ENCODE measurements at places on chromosomes 4 and X.

GRCh38 chr4:23734000-23734399 lies 155.8 kb downstream of the PPARGC1A start:
- DNase-seq: no peak

DNA sequence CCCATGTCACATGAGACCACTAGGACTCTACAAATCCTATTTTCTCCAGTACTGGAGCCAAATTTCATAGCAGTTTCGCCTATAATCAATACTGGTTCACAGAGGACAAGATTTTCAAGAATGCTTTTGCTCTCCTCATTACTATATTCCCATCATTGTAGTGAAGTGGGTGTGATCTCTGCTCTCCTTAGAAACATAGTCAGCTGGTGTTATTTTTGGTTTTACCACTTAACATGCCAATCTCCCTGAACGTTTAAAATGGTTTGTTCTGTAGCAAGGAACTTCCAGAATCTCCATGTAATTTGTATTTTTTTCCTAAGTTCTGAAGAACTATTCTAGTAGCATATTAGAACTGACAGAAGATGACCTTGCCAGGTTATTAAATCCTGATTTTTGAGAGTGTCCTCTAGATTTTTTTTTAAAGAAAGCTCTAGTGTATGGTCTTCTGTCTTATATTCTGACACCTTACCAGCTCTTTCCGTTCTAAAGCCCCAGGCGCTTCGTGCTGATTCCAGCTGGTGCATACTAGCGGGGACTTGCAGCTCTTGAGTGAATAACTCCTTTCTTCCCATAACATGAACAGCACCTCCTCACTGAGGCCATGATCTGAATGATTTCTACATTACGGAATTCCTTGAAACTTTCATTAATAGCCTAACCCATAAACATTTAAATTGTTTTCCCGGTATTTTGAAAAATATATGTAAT lies 1372.9 kb downstream of the TECRL start:
- DNase-seq: no peak

- no peak for DNase-seq
Measured at GRCh38 chrX:40197071-40197470, 99.3 kb upstream of the BCOR start.

- no peak for DNase-seq
Measured at GRCh38 chr4:32341342-32341741, 1621.2 kb downstream of the PCDH7 start.

- no peak for DNase-seq
Measured at GRCh38 chr4:122027203-122027602, 75.3 kb upstream of the TRPC3 start.

DNA sequence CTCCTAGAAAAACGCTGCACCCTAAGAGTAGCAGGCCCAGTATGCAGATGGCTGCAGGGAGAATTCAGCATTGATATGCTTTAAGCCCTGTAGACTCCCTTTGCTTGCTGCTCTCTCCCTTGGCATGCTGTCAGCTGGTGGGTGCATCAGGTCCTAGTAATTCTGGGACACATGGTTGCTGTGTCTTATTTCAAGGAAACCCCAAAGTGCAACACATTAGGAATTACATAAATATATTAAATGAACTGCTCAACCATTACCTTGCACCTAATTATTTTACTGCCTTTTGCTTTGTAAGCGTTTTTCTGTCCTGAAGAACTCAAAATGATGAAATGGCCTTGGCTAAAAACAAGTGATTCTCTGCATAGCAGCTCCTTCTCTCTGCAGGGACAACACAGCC lies 516.3 kb downstream of the ZIC3 start:
- no peak for DNase-seq

DNA sequence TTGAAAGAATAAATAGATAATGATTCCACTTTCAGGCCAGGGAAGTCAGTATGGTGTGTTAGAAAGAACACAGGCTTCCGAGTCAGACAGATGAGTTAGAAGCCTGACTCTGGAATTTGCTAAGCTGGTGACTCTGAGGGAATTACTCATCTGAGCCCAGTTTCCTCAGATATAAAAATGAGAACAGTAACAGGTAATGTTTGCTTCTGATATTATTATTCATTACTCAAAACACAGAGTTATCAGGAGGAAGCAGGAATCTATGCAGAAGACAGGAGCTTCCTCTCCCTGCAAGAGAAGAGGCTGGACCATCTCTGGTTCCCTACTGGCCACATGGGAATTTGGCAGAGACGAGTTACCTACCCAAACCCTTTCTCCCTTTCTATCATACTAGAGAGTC lies 163.1 kb downstream of the EVC2 start:
- no peak for DNase-seq

DNA sequence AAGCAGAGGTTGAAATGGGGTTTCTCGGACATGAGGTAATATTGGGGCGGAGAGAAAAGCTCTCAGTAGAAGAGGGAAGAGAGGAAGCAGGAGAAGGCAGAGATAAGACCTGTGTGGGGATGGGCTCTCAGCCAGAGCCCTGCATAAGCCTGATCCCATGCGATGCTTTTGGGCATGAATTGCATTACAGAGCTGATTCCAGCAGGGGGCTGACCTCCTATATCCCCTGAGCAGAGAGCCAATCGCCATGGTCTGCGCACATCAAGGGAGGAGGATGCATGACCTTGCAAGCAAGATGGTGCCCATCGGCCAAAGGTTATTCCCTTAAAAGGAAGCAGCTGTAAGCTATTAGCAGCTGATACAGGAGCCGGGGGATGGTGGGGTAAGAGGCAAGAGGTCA lies 7.6 kb downstream of the ANOS1 start:
- DNase-seq: no peak

GRCh38 chr4:8665406-8666360 lies 73.1 kb downstream of the CPZ start:
- DNase-seq: no peak

DNA sequence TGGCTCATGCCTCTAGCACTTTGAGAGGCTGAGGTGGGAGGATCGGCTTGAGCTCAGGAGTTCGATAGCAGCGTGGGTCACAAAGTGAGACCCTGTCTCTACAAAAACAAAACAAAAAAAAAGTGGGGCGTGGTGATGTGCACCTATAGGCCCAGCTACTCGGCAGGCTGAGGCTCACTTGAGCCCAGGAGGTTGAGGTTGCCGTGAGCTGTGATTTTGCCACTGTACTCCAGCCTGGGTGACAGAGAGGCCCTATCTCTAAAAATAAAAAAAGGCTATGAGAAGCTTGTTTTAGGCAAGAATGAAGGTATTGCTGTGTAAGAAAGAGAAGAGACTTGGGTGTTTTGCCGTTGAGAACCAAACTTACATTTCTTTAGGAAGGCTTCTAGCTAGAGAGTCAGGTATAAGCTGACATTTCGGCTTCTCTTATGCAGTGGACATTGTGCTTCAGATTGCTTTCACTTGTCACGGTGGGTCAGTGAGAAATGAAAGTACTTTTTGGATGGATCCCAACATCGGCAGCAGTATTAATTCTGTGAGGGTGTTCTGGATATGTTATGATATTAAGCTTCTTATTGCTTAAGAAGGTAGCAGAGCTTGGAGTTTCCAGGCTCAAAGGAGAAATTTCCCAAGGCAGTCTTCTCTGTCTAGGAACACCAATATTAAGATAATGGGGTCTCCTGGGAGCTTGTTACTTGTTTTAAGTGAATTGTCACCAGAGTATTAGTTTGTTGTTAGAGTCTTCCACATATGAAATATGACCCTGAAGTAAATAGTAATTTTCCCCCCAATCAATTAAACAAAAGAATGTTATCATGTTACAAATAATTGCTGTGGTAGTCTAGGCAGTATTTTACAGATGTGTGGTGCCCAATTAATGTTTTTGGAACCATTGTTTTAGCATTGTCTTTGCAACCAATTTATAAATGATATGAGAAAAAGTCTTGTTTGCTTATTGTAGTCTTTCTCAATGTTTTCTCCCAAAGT lies 17.6 kb downstream of the TMEM131L start:
- no peak for DNase-seq

Measured in stimulated activated CD4-positive, alpha-beta T cell treated with anti-CD3 and anti-CD28 coated beads, TNF-alpha, amount 100 ng/mL, for 4 hours (primary cell).